NCI-H2081 treated with DMSO at 0.1 percent for 48 hours (cell line): ENCODE measurements at places on chromosomes 6 and 20.

- DNase-seq: no peak
Observed at GRCh38 chr20:45456632-45457031, 12.9 kb upstream of the WFDC2 start.

DNA sequence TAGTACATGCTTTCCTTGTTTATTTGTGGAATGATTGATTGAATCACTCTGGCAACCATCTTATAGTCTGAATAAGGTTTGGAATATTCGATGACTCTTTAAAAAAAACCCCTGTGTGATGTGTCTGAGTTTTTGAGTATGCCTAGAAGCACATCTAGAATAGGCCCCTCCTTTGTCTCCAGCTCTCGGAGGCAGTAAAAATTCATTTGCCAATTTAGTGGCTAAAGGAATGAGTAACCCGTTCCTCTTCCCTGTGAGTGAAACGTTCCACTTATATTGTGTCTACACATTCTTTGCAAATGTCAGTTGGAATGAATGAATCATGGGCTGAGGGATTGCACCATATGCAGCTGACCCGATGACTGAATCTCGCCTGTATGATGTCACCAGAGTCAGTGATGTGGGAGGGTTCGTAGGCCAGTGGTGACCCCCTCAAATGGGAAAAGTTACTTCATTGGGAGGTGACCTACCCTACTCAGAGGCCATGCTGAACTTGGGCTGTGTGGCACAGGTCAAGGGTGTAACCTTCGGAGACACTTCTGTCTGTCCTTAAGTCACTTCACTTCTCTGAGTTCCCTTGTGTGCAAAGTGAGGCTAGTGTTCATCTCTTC is 21.6 kb downstream of the MOCS3 start:
- DNase-seq: no peak

- no peak for DNase-seq
Observed at GRCh38 chr6:168778201-168778600, 337.2 kb downstream of the SMOC2 start.

DNA sequence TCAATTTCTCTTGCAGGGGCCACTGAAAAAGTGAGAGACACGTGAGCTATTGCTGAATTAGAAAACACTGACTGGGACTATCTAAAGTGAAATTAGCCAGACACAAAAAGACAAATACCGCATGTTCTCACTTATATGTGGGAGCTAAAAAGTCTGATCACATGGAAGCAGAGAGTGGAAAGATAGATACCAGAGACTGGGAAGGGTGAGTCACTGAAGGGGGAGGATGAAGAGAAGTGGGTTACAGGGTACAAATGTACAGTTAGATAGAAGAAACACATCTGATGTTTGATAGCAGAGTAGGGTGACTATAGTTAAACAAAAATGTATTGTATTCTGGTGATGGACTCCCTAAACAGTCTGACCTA is 13.4 kb downstream of the CST3 start:
- DNase-seq: no peak

- no peak for DNase-seq
Observed at GRCh38 chr6:3355358-3356055, 96.8 kb downstream of the PSMG4 start.

GRCh38 chr20:61556673-61557072 is 304.6 kb downstream of the CDH4 start:
- no peak for DNase-seq

DNA sequence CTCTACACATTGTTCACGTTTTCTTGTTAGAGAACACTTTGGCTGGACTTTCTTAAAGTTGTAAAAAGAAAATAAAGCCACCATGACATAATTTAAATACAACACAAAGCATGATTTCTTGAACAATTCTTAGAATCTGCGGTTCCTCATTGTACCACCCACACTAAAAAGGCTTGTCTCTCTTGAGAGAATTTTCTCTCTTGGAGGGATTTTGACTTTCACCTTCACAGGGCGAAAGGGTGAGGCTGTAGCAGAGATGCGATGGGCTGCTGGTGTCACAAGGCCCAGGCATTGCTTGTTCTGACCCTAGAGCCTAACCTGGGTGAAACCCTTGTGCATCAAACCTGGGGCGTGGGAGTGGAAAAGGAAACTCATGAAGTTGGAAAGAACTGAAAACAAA is 122.7 kb upstream of the RIPOR2 start:
- DNase-seq: no peak

GRCh38 chr6:157841211-157841840 is 18.3 kb downstream of the SNX9 start:
- no peak for DNase-seq

GRCh38 chr20:62133864-62134263 is 9.3 kb downstream of the PSMA7 start:
- DNase-seq: no peak

DNA sequence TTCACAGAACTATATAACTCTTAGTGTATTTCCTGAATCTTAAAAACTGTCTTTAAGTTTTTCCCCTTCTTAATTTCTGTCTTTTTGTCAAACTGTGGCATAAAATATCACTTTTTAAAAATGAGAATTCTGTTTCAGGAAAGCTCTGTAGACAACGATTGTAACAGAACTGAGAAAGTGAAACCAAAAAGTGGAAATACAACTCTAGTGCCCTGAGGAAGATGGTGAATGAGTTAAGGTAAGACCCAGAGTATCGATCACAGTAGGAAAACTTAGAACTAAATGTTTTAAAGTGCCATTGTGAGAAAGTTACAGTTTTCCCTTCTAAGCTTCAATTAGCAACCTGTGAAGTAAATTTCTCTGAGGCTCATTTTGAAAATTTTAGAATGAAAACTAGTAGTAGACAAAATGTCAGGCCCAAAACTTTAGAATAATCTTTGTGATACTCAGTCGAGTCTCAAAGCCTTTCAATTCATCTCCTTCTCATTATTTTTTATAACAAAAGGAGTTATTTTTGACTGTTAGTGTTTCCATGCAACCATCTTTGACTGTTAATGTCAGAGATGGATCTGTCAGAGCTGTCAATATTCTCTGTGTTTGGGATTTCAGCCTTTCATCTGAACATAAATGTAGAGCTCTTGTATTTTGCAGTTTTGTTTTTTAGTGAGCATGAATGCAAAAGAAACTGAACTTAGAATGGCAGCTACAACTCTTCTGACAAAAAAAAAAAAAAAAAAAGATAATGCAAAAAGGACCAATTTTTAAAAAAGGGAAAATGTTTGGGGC is 19.0 kb upstream of the TRDN start:
- no peak for DNase-seq

- no peak for DNase-seq
Observed at GRCh38 chr20:50930976-50931305, 296 bp downstream of the ADNP start.

DNA sequence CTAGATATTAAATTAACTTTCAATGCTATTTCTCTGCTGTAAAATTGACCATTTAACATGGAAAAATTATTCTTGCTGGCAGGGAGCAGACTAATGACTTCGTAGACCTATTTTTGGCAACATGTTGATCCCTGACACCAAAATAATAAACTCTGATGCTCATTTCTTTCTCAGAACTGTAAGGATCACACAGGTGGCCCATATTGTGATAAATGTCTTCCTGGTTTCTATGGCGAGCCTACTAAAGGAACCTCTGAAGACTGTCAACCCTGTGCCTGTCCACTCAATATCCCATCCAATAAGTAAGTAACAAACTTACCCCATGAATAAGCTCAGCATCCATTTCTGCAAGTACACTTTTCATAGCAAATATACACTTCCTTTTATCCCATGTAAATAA is 387.5 kb downstream of the LAMA2 start:
- DNase-seq: no peak

DNA sequence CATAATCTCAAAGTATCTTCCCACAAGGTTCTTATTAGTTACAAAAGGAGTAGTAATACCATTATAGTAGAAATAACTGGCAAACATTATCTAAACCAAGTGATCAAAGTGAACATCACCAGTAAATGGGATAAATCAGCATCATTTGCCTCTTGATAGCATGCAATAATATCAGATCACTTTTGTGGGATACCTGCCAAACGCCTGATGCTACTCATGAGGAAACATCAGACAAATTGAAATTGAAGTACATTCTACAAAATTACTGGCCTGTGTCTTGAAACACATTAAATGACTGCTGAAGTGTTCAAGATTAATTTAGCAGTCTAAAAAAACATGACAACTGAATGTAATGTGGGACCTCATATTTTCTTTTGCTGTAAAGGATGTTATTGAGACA is 208.1 kb downstream of the TINAG start:
- DNase-seq: no peak

GRCh38 chr6:161238500-161238899 is 35.4 kb downstream of the AGPAT4 start:
- no peak for DNase-seq

DNA sequence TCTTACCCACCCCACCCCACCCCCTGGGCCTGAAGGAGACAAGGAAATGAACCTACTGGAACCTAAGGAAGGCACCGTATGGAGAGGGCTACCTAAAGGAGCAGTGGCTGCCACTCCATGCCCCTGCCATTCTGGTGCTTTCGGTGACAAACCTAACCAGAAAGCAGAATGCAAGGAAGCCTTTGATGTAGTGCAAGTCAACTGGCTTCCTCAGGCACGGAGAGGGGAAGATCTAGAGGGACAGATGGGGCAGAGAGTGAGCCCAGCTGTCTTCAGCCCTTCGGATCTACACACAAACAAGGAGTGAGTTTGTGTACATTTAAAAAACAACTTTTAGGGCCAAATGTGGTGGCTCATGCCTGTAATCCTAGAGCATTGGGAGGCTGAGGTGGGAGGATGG is 39.5 kb downstream of the PPP1R16B start:
- DNase-seq: no peak
